ENCODE measurements at places on chromosomes 1 and 21.

DNA sequence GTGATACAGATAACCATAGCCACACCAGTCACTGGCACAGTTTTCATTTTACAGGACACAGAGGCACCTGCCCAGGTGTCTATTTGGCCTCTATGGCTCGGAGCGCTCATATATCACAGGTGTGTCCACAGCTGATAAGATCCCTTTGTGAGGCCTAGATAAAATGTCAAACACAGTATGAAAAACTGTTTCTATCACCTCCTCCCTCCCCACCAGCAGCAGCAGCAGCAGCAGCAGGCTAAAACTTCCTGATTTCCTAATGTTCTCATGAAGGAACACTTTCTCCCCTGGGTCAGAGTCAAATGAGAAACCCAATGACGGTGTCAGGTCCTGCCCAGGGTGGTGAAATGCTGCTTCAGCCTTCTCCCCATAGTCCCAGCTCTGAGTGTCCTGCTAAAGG, 24.4 kb downstream of the ELAPOR1 start:
- DNase-seq = no peak

GRCh38 chr1:184745110-184745509, 9.5 kb downstream of the EDEM3 start:
- no peak for DNase-seq

- DNase-seq = no peak
Observed at GRCh38 chr1:73104749-73105148, 822.4 kb upstream of the NEGR1 start.

GRCh38 chr1:38025664-38026063, 13.1 kb downstream of the UTP11 start:
- DNase-seq = no peak

- DNase-seq = no peak
Observed at GRCh38 chr21:25885405-25885804, 150.6 kb downstream of the GABPA start.

GRCh38 chr1:11794446-11795237, 11.1 kb downstream of the MTHFR start:
- no peak for DNase-seq

DNA sequence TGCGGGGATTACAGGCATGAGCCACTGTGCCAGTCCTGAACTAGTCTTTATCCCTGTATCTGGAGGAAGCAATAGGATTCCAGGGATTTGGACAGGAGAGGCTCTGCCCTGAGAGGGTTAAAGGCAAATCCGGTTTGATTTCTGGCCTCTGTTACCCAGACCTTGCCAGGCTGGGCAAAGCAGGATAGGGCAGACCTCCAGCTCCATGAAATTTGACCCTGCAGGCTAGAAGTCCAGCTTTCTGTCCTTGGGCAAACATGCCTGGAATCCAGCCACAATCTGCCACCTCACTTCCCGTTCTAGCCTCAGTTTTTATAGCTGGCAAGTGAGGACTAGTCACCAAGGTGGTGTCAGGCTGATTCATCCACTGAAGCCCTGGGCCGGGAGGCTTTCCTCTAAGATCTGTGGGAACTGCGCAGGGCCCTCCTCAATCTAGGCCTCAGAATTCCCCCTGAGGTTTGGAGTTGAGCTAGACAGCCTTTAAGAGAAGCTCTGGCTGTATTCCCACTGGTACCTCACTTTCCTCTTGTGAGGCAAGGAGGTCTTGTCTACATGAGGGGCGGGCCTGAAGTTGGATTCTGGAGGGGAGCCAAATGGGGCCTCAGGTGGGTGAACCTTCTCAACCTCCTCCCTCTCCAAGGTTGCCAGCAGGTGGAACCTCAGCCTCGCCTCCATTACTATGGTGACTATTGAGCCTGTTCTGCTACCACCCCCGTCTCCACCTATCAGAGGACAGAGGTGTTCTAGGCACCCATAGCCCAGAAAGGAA, 7.0 kb upstream of the P3R3URF start:
- DNase-seq = no peak

- DNase-seq = no peak
Observed at GRCh38 chr1:203511930-203512329, 18.0 kb downstream of the OPTC start.

DNA sequence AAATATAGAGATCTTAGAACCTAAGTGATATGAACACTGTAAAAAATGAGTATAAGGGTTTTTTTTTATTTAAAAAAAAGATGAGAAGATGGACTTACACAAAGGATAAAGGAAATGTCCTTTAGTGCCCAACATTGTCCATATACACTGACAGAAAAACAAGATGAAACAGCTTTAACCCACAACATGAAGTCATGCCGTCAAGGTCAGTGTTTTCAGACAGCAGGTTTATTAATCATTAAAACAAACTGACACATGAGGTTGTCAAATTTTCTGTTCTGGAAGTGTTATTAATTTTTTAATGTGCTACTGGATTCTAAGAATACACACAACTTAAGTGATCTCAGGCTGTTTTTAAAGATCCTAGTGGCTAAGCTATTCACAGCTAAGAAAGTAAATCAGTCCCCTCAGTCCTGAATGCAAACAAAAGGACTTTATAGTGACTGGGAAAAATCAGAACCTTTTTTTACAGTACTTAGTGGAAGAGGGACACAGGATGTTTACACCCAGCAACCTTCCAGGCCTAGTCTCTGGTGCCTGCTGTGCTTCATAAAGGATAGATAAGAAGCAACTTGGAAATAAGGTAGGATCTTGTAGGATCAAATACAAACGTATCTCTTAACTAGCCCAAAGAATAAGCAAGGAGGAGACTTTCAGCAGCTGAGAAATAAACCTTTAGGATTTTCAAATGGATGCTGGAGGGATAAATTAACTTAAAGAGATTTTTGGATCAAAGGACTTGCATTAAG, 21.9 kb upstream of the PKN2 start:
- DNase-seq = no peak

DNA sequence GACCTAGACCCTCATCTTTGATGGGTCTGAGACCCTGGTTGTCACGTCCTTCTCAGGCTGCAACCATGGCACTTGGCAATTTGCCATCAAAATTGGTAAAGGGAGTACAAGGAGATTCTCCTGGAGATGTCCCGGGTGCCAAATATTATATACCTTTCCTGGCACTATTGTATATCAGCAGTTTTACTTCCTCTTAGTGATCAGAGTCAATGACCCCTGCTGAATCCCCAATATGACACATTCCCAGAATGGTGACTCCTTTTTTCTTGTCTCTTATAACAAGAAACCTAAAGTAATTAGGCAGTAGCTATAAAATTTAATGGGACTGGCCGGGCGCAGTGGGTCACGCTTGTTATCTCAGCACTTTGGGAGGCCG, 39.6 kb upstream of the CDC42BPA start:
- DNase-seq = no peak

- peak; percentile 82 for DNase-seq
Observed at GRCh38 chr21:45981151-45982091, at the start of gene COL6A1. Gene COL6A1 (plus strand): TSS chr21:45981770. CDS start chr21:45981851, 81 bp downstream.

DNA sequence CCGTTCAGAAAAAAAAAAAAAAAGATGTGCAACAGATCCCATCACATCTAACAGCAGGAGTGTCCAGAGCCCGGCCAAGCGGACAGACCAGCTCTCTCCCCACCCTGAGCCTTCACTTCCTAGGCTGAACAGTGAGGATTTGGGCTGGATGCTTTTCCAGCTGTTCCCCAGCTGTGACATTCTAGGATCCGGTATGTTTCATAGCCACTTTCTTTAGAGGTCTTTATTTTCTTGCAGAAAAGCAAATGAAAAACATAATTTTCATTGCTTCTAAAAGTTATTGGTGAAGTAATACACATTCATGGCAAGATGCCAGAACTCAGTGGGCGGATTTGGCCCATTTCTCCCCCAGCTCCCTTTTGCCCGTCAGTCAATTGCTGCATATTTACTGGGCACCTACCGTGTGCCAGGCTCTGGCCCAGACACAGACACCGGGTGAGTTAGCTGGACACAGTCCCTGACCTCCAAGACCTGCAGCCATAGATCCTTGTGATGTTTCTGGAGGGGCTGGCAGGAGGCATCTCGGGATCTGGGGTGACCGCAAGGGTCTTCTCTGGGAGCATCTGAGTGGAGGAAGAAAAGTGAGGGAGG, 213.7 kb upstream of the VAMP3 start:
- DNase-seq = no peak

DNA sequence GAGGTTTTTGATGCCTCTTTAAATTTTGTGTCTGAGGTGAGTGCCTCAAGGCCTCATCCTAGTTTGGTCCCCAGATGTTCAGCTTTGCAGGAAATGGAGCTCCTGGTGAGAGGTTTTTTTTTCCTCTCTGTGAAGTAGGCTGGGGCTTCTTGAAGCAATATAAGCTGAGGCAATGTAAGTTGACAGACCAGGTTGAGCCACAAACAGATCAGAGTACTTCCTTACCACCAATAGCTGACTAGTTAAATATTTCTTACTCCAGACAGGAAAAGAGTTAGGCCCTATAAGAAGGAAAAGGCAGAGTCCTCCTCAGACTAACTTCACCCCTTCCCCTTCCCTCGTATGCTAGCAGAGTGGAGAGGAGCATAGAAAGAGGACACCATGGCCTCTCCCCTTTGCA, 341.0 kb downstream of the LMO4 start:
- DNase-seq = no peak

DNA sequence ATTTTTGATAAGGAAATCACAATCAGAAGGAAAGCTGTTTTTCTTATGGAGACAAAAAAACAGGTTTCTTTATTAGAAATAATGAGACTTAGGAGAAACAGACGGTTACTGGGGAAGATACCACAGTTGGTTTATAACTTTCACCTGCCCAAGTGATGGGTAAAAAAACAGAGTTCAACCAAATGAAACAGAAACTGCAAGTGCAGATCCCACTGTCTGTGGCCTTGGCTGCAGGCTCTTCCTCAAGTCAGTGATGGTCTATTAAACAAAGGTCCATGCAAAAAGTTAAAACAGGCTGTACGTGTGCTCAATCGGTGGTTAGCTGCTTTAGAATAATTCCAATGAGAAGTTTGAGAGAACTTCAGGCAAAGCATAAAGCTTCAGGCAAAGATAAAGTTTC, 112.1 kb upstream of the NEGR1 start:
- DNase-seq = no peak

- no peak for DNase-seq
Observed at GRCh38 chr1:106727171-106727570, 329.3 kb upstream of the PRMT6 start.

DNA sequence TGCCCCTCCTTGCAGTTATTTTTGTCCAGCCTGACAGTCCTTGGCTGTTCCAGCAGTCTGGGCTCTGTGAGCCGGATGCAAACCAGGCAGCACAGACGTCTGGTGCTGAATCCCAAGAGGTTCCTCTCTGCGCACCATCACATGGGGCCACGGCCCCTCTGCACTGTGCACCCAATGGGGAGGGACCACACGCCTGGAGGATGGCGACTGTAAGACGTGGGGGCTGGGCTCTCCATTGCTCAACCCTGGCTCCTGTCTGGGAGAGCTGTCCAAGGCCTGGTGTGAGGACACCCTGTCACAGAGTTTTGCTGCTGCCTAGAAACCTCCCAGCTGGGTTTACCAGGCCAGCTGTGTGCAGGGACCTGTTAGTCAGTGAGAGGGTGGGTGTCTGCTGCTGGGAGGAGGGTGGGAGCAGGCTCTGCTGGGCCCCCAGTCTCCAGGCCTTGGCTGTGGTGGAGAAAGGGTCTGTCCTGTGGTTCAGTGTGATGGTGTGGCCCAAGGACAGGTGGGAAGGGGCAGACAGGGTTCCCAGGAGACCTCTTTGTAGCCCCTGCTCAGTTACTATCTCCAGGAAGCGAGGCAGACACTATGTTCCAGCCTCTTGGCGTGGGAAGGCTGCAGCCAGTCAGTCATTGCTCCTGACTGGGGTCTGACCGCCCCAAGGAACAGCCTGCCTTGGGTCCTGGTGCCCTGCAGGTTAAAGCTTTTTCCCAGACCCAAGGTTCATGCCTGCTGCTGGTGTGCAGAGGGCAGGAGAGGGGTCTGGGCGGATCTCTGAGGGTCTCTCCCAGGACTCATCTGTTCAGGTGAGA, 13.8 kb downstream of the HEYL start:
- DNase-seq = no peak

- DNase-seq = peak; percentile 78
Observed at GRCh38 chr1:44405031-44405797, at the start of gene RNF220. Gene RNF220 (plus strand): TSS chr1:44405255.

DNA sequence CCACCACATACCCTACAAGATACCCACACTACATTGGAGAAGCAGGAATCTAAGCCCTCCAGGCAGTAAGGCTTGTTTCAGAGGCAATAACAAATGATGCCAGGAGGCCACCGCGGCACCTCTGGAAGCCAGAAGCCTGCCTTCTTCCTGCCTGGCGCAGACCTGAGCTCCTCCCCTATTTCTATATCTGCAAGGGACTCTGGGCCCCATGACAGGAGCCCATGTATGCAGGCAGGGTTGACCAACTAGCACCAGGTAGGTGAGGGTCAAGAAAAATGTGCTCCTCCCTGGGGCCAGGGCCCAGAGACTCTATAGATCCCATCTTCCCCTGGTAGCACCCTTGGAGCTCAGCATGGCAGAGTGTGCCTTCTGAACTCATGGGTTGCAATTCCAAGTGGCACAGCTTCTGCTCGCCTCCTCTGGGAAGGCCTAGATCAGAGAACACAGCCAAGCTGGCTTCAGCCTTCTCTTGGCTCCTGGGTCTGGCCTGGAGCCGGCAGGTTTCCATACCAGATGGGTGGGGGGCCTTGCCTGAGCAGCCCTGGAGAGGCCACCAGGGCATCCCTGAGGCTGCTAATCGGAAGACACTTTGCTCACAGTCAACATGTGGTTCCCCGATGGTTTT, 85.1 kb downstream of the STUM start:
- DNase-seq = no peak

DNA sequence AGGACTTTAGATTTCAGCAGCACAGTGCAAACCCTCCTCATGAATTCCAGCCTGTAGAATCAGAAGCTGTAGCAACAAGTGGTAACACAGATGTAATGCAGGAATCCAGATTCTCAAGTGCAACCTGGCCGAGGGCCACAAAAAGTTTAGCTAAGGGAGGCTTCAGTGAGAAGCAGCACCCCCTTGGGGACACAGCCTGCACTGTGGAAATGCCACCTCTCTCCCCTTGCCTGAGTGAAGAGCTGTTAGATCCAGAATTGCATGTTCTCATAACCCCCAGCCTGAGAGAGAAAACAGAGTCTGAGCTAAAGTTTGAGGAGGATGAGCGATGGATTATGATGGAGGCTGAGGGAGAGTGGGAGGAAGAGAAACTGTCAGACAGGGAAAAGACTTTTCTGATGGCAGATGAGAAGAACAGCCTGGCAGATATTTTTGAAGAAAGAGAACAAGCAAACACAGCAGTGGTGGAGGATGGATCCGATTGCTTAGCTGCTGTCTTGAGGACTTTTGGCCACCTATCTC, 80.5 kb upstream of the BMP8A start:
- DNase-seq = peak; percentile 30
